ENCODE measurements at places on chromosomes 12 and 14. TPM values are rescaled to one million over a fixed set of nuclear protein-coding genes. Genes with fewer than 3 reads are reported as not detected.

- H3K4me3 ChIP-seq, result peak overlapping the region; percentile 4
- H3K4me1 ChIP-seq, result peaks cover 9% of the 10 kb centered on the region
- DNase-seq, result peak; percentile 57
- H3K27ac ChIP-seq, result peak overlapping the region; percentile 82
These were observed 713.2 kb downstream of the FLRT2 start for GRCh38 chr14:86243158-86243557.

Gene POTEG
- polyA plus RNA-seq, result not detected

- H3K4me1 ChIP-seq, result peaks cover 6% of the 10 kb centered on the region
- peak; percentile 58 for DNase-seq
- peak overlapping the region; percentile 71 for H3K27ac ChIP-seq
- peak overlapping the region; percentile 57 for H3K4me3 ChIP-seq
- peaks cover 58% of the 10 kb centered on the region for H3K27me3 ChIP-seq
These were observed 202.8 kb downstream of the TTC8 start for GRCh38 chr14:89027097-89027740.

DNA sequence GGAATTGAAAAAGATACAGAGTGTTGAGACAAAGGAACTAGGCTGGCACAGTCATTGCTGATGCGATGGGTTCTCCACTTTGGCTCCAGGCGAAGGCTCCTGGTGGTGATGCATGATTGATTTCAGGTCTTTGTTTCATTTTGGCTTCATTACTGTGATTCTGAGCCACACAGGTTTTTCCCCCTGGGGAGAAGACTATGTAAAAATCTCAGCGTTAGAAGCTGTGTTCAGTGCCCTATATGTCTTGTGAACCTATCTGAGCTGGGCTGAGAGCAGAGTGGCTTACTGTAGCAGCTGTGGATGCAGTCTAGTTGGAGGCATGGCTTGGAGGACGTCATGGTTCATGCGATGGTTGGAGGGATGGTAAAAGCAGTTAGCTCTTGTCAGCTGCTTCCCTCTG, 54.0 kb downstream of the GPATCH2L start:
- no peak for DNase-seq
- no peaks in the 10 kb centered on the region for H3K27me3 ChIP-seq
- H3K36me3 ChIP-seq, result peaks cover 31% of the 10 kb centered on the region
- peaks cover 4% of the 10 kb centered on the region for H3K4me1 ChIP-seq
- H3K27ac ChIP-seq, result no peak overlapping the region

DNA sequence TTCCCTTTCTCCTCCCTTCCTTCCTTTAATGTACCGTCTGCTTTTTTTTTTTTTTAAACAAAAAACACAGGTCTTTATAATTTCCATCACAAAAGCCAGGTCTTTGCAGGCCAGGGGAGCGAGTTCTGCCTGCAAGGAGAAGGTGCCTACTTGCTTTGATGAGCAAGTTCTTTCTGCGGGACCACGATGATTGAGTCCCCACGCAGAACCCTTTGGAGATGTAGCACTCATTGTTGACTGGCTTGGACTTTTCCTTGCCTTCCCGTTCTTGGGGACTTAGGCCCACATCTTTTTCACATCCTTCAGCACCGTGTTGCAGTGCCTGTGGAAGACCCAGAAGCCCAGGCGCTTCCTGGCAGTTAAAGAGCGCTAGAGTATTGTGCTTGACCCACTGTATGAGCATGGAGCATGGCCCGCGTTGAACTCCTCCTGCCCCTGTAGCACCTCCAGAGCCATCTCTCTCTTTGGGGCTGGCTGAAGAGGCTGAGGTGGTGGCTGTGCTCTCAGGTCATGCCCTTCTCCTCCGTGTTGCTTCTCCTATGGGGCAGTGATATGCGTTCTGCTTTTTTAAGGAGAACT, 177.6 kb downstream of the EXOC5 start:
- no peaks in the 10 kb centered on the region for H3K36me3 ChIP-seq
- DNase-seq, result no peak
- no peak overlapping the region for H3K4me3 ChIP-seq
- no peak overlapping the region for H3K27ac ChIP-seq
- no peaks in the 10 kb centered on the region for H3K27me3 ChIP-seq

- DNase-seq, result no peak
- H3K27ac ChIP-seq, result peak overlapping the region; percentile 92
- H3K36me3 ChIP-seq, result no peaks in the 10 kb centered on the region
These were observed 9.2 kb downstream of the RARG start for GRCh38 chr12:53222806-53223261.

DNA sequence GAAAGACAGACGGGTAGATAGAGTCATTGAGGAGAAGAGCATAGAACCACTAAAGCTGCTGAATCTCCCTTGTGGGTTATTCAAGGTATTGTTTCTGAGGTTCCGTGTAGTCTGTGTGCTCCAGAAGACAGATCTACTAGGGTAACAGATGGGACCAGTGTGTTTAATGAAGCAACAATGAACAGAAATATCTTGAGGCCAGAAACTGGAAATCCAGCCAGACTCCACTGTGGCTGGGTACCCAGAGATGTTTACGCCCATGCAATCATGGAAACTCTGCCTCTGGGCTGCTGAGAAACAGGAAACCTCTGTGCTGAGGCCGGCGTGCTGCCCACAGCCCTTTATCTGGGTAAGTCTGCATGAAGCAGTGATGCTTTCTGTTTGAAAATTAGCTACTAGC, 8.3 kb downstream of the PROX2 start:
- H3K4me3 ChIP-seq, result no peak overlapping the region
- no peak for DNase-seq
- H3K4me1 ChIP-seq, result peaks cover under 1% of the 10 kb centered on the region
- H3K36me3 ChIP-seq, result no peaks in the 10 kb centered on the region
- no peaks in the 10 kb centered on the region for H3K27me3 ChIP-seq

DNA sequence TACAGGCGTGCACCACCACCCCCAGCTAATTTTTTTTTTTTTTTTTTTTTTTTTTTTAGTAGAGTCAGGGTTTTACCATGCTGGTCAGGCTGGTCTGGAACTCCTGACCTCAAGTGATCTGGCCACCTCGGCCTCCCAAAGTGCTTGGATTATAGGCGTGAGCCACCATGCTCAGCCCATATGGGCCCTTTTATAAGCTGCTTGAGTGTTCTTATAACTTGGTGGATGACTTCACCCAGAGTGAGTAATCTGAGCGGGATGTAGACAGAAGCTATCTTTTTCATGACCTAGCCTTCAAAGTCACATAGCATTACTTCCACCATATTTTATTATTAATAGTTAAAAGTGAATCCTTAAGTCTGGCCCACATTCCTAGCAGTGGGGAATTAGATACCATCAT, 16.4 kb downstream of the BBOF1 start:
- peaks cover 2% of the 10 kb centered on the region for H3K4me1 ChIP-seq
- no peak overlapping the region for H3K4me3 ChIP-seq
- no peaks in the 10 kb centered on the region for H3K36me3 ChIP-seq
- H3K27ac ChIP-seq, result no peak overlapping the region
- no peaks in the 10 kb centered on the region for H3K27me3 ChIP-seq
- DNase-seq, result no peak

DNA sequence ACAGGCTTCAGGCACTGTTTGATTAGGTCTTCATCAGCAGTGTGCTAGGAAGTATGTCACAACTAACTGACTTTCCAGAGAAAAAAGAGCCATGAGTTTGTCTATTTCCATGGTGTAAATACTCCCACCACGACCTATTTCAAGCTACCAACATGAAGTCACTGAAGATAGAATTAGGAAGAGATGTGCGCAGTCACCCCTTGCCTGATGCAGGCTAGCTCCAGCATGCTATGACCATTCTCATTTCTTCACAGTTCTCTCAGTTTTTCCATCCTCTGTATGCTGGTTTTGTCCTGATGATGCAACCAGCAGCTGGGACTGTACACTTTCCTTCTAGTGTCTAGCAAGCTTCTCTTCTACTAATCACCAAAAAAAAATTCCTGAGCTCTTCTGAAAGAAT, 191.6 kb upstream of the NUDT4 start:
- H3K4me3 ChIP-seq, result no peak overlapping the region
- no peak for DNase-seq
- peaks cover 39% of the 10 kb centered on the region for H3K4me1 ChIP-seq
- no peaks in the 10 kb centered on the region for H3K27me3 ChIP-seq

Gene FIGNL2
- not detected for polyA plus RNA-seq

DNA sequence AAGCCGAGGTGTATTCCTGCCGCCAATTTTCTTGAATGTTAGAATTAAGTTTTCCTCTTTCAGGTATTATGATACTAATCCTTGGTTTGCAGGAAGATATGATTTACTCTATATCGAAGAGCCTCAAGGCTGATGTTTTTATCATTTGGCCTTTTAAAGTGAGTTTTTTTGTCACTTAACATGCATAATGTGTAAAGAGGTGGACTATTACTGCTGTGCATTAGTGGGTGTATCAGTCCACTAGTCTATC, 11.1 kb upstream of the TMPO start:
- H3K27me3 ChIP-seq, result peaks cover 5% of the 10 kb centered on the region
- peak overlapping the region; percentile 99 for H3K4me3 ChIP-seq
- peaks cover 27% of the 10 kb centered on the region for H3K4me1 ChIP-seq
- H3K27ac ChIP-seq, result peak overlapping the region; percentile 97
- no peak for DNase-seq
- no peaks in the 10 kb centered on the region for H3K36me3 ChIP-seq

GRCh38 chr12:45613296-45613695, 116.2 kb upstream of the ARID2 start:
- no peak for DNase-seq
- no peak overlapping the region for H3K4me3 ChIP-seq
- no peak overlapping the region for H3K27ac ChIP-seq
- peaks cover 5% of the 10 kb centered on the region for H3K4me1 ChIP-seq

- peaks cover 9% of the 10 kb centered on the region for H3K4me1 ChIP-seq
- DNase-seq, result no peak
- peak overlapping the region; percentile 56 for H3K27ac ChIP-seq
- peaks cover 7% of the 10 kb centered on the region for H3K36me3 ChIP-seq
These were observed 274.5 kb downstream of the MED13L start for GRCh38 chr12:116002890-116003536.

DNA sequence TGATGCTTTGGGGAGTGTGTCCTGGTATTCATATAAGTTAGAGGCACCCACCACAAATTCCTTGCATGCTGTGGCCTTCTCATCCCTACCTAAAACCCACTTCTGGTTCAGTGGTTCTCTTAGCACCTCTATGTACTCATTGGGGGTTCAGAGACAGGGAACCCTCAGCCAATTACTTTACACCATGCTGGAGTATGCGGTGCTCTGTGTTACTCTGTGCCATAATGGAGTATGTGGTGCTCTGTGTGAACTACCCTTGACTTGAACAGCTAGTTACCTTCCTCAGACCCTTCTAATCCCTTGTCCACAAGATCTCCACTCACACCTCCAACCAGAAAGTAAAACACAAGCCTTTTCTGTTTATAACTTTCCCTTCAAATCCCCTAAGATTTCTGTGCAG, 172.5 kb upstream of the E2F7 start:
- H3K4me1 ChIP-seq, result no peaks in the 10 kb centered on the region
- no peaks in the 10 kb centered on the region for H3K27me3 ChIP-seq
- no peak overlapping the region for H3K4me3 ChIP-seq
- H3K36me3 ChIP-seq, result no peaks in the 10 kb centered on the region
- DNase-seq, result no peak

DNA sequence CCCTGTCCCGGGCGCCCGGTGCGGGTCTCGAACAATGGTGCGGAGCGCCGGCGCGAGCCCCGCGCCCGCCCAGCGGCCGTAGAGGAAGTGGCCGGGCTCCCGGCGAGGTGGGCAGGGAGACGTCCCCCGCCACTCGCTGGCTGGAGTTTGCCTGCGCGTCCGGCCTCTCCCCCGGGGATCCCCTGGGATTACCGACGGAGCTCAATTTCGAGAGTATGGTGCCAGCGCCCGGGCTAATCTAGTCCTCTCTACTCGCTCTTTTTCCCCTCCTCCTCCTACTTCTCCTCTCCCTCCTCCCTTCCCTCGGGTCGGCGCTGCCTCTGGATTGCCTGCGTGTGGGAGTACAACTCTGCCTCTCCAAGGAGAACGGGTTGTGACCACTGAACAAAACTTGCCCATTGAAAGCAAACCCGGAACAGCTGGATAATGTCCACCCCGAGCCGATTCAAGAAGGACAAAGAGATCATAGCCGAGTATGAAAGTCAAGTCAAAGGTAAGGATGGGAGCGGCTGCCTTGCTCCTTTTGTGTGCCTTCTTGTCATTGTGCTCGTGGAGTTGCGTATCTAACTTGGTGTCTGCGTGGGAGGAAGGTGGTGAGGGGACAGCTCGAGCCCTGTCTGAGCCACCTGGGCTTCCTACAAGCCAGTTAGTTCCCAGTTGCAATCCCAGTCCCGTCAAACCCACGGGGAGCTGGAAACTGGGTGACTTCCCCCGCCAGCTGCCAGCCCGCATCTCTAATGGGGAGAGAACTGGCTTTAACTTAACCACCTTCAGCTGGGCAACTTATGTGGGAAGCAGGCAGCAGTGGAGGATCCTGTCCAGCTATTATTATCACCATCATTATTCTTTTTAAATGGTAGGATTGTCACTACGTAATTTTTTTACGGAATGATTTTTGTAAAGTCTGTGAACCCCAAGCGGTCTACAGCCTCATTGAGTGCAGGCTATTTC, at the start of gene SRGAP1:
TSS of gene SRGAP1 (plus strand) at position 310 of the 951 bp plus-strand sequence. CDS start at position 427, 117 bp downstream.
- no peaks in the 10 kb centered on the region for H3K36me3 ChIP-seq

Gene CNTN1
- polyA plus RNA-seq, result not detected

DNA sequence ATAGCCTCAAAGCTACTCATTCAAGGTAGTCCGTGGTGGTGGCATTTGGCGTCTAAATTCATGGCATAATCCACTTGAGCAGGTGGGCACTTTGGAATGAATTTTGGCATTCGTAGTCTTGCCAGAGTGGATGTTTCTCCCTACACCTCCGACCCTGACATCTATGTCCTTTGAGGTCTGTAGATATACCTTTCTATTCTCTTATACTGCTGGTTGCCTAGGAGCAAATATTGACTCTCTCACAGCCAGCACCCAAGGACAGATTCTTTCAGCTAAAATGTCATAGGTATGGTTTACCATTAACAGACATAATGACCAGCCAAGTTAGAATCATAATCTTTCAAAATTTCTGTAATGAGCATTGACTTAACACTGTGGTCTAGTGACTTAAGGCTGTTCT, 47.4 kb upstream of the FLRT2 start:
- H3K27ac ChIP-seq, result no peak overlapping the region
- no peak overlapping the region for H3K4me3 ChIP-seq
- no peaks in the 10 kb centered on the region for H3K36me3 ChIP-seq
- H3K27me3 ChIP-seq, result no peaks in the 10 kb centered on the region
- no peak for DNase-seq
- no peaks in the 10 kb centered on the region for H3K4me1 ChIP-seq

DNA sequence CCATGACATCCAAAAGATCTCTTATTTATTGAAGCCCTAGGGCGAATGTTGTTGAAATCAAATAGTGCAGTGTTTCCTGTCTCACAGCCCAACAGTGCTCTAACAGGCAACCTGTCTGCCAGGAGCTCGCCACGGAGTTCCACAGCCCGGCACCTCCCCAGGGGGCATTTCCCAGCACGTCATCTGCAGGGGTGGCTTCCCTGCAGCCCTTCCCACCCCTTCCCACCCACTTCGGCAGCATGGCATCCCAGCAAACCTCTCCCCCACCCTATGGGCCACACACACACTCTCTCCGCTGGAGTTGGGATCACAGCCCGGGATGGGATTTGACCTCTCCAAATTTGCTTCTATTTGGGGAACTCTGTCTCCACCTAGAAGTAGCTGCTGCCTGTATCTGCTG, 62.7 kb upstream of the C14orf180 start:
- no peaks in the 10 kb centered on the region for H3K36me3 ChIP-seq
- H3K4me1 ChIP-seq, result no peaks in the 10 kb centered on the region
- H3K4me3 ChIP-seq, result no peak overlapping the region
- DNase-seq, result no peak
- H3K27me3 ChIP-seq, result peaks cover 30% of the 10 kb centered on the region

- H3K36me3 ChIP-seq, result no peaks in the 10 kb centered on the region
- no peak overlapping the region for H3K27ac ChIP-seq
- H3K4me3 ChIP-seq, result no peak overlapping the region
- no peak for DNase-seq
- H3K27me3 ChIP-seq, result peaks cover 6% of the 10 kb centered on the region
These were observed 89.6 kb downstream of the TTC7B start for GRCh38 chr14:90726656-90727055.

All from naive B cell (primary cell).